SK-MEL-5 (cell line): ENCODE measurements at places on chromosomes 13 and 19. TPM values are rescaled to one million over a fixed set of nuclear protein-coding genes. Genes with fewer than 3 reads are reported as not detected.
A peak's percentile ranks its signal among the peaks of the same experiment; 100 is the strongest.

- DNase-seq = no peak
Measured at GRCh38 chr19:15110418-15110815, 3.2 kb downstream of the SYDE1 start.

DNA sequence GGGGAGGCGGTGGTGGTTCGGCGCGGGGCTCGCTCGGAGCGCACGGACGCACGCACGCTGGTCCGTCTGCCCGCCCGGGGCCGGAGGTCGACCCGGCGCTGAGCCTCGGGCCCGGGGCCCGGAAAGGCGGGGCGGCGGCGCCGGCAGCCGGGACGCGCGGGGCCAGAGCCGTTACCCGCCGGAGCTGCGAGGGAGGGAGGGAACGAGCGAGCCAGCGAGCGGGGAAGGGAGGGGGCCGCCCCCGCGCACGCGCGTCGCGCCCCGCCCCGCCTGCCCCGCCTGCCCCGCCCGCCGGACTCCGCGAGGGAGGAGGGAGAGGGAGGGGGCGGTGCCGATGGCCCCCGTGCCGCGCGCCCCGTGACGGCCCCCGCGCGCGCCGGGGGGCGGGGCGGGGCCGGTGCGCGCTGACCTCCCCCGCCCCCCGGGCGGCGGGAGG, 15.0 kb downstream of the CIC start:
- peak; percentile 73 for DNase-seq

DNA sequence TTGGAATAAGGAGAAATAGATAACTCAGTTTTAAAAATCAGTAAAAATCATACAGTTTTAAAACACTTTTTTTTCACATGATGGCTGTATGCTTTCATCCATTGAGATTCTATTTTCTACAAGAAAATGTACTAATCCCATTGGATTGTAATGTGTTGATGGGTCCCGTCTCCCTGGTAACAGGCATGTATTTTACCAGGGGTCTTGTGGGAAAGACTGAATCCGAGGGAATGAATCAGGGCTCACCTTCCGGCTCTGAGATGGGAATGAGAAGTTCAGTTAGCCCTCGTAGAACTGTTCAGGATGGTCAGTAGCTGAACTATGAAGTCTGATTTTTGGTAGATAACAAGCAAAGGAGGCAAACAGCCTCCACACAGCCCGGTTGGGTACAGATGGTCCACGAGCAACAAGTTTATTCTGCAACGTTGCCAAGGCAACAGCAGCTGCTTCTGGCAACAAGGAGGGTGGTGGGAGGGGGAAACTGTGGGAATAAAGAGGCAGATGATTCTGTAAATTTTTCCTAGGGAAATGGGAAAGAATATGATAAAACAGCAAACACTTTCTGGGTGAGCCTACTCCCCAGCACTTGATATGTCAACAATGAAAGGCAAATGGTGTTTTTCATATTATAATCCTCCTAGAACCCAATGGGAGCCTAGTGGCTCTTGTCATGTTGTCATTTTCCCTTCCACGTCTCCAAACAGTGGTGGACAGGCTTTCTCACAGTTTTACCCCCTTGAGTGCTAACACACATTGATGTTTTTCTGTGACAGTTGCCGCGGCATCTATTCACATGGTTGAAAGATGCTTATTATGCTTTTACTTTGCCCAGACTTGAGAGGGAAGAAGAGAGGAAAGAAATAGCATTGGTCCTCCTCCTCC, 12.4 kb upstream of the SIAH3 start:
- DNase-seq = no peak

- DNase-seq = no peak
Measured at GRCh38 chr13:48906200-48906599, 69.5 kb upstream of the FNDC3A start.

- DNase-seq = no peak
Measured at GRCh38 chr19:46221981-46222610, 7.4 kb upstream of the IGFL1 start.

DNA sequence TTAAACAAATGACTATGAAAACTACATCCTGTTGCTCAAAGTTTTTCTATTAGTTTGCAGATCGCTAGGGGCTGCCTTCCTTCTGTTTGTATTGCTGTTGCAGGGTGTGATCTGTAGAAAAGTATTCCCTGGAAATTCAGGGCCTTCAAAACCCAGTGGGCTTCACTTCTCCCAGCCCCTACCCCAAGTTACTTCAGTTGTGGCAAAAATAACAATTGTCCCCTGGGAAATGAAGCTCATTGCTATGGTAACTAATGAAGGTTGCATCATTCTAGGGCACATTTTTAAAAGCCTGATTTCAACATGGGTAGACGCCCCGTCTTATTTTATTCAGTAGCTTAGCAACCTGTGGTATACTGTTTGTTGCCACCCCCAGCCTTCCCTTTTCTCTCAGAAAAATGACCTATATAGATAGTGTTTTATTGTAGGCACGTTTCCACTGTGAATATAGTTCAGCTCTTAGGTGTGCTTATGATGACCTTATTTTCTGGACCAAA, 60.9 kb downstream of the WDFY2 start:
- DNase-seq = no peak

DNA sequence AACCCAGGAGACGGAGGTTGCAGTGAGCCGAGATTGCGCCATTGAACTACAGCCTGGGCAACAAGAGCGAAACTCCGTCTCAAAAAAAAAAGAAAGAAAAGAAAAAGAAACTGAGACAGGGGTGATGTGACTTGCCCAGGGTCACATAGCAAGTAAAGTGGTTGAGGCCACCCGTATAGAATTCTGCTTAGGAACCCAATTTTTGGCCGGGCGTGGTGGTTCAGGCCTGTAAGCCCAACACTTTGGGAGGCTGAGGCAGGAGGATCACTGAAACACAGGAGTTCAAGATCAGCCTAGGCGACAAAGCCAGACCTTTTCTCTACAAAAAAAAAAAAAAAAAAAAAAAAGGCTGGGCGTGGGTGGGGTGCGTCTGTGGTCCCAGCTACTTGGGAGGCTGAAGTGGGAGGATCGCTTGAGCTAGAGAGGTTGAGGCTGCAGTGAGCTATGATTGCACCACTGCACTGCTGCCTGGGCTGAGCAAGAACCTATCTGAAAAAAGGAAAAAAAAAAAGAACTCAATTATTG, 1.3 kb downstream of the SNRPA start:
- no peak for DNase-seq

- DNase-seq = peak; percentile 98
Measured at GRCh38 chr19:38721979-38722773, 22.1 kb downstream of the CAPN12 start.

The TGFBR3L gene
- total RNA-seq = not detected in 2 replicates

The SYT3 gene
- 0.55 and 1.6 TPM in 2 replicates for total RNA-seq

The CGB3 gene
- not detected in 2 replicates for total RNA-seq

DNA sequence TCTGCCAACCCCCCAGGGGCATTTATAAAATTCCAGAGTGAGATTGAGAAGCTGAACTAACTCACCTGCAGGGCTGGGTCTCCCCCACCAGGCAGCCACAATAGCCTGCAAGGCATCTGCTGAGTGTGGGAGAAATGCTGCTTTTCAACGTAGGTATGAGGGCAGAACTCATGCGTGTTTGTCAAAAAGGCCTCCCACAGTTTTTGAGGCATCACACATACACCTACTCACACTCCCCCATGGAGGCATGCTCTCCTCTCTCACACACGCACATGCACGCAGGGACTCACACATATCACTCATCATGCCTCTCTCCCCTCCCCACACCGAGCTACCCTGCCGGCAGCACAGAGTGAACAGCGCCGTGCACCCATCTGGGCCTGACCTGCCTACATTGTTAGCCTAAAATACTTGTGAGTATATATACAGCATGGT, 390.5 kb downstream of the FGF9 start:
- DNase-seq = no peak

- DNase-seq = no peak
Measured at GRCh38 chr19:49758292-49758691, 4.8 kb downstream of the TSKS start.

The ONECUT3 gene
- total RNA-seq = not detected in 2 replicates

GRCh38 chr19:51751655-51752054, at the start of gene FPR1:
TSS of gene FPR1 (minus strand) at chr19:51751878. CDS start at chr19:51746994, 4,884 bp downstream.
- DNase-seq = no peak

GRCh38 chr19:45306040-45306439, 16.6 kb downstream of the CKM start:
- no peak for DNase-seq

DNA sequence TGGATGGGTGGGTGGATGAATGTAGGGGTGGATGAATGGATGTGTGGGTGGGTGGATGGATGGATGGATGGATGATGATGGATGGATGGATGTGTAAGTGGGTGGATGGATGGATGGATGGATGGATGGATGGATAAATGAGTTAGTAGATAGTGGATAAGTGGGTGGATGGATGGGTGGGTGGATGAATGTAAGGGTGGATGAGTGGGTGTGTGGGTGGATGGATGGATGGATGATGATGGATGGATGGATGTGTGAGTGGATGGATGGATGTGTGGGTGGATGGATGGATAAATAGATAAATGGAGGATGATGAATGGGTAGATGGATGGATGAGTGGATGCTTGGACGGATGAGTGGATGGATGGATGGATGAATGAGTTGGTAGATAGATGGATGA, 3.2 kb downstream of the MCF2L start:
- no peak for DNase-seq

The FOXO1 gene
- 5.0 and 5.7 TPM in 2 replicates for total RNA-seq

- DNase-seq = no peak
Measured at GRCh38 chr13:83879431-83880171, 2.7 kb downstream of the SLITRK1 start.

GRCh38 chr19:50833117-50833801, at the start of gene KLK15:
TSS of gene KLK15 (minus strand) at chr19:50833574. CDS start at chr19:50831492, 2,082 bp downstream.
- DNase-seq = no peak

- DNase-seq = no peak
Measured at GRCh38 chr19:4415352-4415751, 12.9 kb downstream of the CHAF1A start.

DNA sequence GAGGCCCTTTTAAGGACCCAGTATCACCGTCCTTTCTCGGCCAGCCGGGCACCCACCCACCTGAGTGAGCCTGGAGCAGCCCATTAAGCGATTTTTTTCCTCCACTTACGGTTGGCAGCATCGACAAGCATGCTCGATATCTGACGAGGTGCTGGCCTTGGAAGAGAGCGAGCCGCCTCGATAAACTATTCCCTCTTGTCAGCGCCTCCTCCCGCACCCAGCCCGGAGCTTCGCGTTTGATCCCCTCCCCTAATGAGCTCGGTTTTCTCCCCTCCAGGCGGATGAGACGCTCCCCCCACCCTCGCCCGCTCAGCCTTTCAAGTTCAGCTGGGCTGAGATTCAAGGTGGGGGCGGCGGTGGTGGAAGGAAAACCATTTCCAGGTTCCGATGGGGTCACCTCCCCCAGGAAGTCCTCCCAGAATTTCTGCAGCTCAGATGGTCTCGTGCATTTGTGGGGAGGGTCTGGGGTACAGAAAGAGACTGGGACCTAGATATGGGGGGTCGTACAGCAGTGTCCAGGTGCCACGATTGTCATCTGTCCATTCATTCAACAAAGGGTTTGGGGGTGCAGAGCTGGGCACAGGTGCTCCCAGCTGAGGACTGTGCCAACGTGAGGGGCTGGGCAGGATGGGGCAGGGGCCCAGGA, 18.9 kb upstream of the ONECUT3 start:
- DNase-seq = no peak

- DNase-seq = peak; percentile 49
Measured at GRCh38 chr19:1223018-1223855, 14.6 kb downstream of the CBARP start.

The OSCAR gene
- not detected in 2 replicates for total RNA-seq

The TMEM272 gene
- total RNA-seq = 1.2 and 1.8 TPM in 2 replicates

DNA sequence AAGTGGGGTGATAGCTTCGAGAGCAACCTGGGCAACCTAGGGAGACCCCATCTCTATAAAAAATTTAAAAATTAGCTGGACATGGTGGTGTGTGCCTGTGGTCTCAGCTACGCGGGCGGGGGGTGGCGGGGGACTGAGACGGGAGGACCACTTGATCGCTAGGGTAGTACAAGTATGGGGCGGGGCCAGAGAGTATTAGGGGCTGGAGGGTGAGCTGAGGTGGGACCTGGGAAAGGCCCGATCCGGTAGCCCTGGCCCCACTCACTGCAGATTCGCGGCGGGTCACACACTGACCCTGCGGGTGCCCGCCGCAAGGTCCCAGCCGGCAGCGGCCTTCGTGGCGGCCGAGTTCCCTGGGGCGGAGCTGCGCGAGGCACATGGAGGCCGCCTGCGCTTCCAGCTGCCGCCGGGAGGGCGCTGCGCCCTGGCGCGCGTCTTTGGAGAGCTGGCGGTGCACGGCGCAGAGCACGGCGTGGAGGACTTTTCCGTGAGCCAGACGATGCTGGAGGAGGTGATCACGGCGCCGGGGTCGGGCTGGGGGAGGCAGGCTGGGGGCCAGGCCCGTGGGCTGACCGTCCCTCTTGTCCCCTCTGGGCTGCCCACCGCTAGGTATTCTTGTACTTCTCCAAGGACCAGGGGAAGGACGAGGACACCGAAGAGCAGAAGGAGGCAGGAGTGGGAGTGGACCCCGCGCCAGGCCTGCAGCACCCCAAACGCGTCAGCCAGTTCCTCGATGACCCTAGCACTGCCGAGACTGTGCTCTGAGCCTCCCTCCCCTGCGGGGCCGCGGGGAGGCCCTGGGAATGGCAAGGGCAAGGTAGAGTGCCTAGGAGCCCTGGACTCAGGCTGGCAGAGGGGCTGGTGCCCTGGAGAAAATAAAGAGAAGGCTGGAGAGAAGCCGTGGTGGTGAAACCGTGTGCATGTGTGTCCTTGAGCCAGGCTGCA, 2.0 kb upstream of the ARHGAP45 start:
- no peak for DNase-seq

GRCh38 chr19:33795370-33796163, 1.1 kb upstream of the KCTD15 start:
- peak; percentile 86 for DNase-seq

GRCh38 chr13:31495336-31495735, 244.0 kb upstream of the RXFP2 start:
- no peak for DNase-seq

- no peak for DNase-seq
Measured at GRCh38 chr19:1896508-1896907, 8.7 kb upstream of the ADAT3 start.

DNA sequence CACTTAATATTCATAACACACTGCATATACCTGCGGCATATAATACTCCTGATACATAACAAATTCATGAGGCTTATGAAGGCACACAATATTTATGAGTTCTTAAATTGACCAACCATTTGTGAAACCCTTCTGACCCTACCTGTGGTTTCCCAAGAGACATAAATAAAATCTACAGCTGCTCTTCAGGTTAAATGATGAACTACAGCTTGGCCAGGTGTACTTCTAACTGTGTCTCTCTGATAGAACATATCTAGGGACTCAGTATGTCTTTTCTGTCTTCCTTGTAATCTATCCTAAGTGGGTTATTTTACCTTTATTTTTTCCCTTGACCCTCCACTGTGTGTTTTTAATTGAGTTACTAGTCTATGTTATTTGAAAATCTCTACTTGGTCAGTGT, 189.9 kb upstream of the UFM1 start:
- no peak for DNase-seq

DNA sequence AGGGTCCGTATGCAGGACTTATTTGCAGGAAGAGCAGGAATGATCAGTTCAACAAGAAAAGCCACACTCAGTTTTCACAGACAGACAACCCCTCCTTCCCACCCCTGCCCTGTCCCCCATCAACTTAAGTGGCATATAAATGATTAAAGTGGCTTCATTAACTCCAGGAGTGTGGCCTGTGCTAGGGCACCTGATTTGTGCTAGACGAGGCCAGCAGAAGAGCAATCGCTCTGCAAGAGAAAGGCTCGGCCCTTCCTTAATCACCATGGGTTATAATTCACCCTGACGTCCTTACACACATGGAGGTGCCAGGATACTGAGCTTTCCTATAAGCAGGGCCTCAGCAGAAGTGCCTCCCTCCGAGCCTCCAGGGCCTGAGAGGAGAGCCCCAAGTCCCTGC, 14.6 kb downstream of the C19orf12 start:
- DNase-seq = no peak

- DNase-seq = no peak
Measured at GRCh38 chr19:4071610-4072009, 4.9 kb upstream of the ZBTB7A start.
